ENCODE measurements at places on chromosomes 16 and 17.

GRCh38 chr16:48340054-48340453, 45.2 kb downstream of the SIAH1 start:
- DNase-seq: no peak

DNA sequence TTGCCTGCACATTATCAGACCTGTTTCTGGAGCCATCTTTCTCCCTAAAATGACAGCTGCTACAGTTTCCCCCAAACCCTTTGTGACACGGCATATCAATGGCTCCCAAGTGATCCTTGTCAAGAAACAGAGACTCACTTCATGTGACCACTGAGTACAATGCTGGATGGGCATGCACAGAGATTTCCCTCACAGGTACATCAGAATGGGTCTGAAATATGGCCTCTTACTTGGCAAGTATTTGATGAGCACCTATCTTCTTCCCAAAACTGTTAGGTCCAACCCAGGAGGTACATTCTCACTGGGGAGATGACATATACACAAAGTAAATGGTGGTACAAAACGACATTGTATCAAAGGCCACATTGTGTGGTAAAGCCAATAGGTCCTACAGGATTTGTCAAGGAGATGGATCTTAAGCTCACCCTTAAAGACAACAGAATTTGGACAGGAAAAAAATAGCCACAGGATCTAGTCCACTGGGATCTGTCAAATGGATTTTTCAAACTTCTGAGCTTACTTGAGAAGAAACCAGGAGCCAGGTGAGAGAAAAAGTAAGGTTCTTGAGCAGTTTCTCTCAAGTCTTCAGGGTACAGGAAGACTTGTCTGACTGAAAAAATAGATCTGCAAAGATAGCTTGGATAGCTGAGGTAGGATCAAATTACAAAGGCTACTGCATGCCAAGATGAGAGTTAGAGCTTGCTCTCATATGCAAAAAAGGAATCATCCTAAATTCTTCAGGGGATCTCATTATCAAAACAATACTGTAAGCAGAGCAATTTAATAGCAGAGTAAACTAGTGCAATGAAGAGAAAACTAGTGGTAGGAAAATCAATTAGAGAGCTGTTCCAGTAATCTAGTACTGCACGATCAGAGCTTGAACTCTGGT, 28.8 kb downstream of the RNF43 start:
- no peak for DNase-seq

GRCh38 chr16:26316683-26317464, 625.1 kb downstream of the HS3ST4 start:
- peak; percentile 27 for DNase-seq

DNA sequence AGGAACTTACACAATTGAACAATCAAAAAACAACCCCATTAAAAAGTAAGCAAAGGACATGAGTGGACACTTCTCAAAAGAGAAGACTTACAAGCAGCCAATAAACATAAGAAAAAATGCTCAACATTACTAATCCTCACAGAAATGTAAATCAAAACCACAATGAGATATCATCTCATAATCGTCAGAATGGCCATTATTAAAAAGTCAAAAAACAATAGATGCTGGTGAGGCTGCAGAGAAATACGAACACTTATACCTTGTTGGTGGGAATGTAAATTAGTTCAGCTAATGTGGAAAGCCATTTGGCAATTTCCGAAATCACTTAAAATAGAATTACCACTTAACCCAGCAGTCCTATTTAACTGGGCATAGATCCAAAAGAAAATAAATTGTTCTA, 301.9 kb upstream of the KCNJ16 start:
- no peak for DNase-seq

DNA sequence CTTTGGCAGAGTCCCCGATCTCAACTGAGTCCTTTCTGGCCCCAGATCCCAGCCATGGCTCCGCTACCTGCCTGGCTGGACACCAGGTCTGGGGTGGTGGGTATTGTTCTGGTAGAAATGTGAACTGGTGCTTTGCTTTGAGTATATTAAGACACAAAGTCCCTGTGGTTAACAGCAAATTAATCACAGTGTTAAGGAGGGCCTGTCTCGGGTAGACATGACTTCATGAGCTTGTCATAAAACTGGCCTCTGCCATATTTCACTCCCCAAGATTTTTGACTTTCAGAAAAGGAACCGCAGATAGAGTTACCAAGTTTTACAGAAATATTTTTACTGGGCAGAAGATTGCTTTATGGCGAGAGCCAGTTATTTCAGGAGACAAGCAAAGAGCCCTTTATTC, 19.5 kb downstream of the NKD1 start:
- no peak for DNase-seq

DNA sequence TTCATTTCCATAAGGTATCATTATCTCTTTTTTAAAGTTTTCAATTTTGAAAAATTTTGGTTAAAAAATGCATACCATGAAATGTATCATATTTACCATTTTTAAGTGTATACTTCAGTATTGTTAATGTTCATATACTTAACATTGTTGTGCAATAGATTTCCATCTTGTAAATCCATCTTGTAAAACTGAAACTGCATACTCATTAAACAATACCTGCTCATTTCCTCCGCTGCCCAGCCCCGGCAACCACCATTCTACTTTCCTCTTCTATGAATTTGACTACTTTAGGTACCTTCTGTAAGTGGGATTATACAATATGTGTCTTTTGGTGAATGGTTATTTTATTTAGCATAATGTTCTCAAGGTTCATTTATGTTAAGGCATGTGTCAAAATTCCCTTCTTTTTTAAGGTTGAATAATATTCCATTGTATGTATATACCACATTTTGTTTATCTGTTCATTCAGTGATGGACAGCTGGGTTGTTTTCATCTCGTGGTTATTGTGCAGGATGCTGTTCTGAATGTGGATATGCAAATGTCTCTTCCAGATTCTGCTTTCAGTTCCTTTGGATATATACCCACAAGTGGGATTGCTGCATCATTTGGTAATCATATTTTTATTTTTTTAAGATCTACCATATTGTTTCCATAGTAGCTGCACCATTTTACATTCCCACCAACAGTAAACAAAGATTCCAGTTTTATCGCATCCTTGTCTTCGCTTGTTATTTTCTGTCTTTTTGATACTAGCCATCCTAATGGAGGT, 6.7 kb downstream of the CCL2 start:
- DNase-seq: no peak

DNA sequence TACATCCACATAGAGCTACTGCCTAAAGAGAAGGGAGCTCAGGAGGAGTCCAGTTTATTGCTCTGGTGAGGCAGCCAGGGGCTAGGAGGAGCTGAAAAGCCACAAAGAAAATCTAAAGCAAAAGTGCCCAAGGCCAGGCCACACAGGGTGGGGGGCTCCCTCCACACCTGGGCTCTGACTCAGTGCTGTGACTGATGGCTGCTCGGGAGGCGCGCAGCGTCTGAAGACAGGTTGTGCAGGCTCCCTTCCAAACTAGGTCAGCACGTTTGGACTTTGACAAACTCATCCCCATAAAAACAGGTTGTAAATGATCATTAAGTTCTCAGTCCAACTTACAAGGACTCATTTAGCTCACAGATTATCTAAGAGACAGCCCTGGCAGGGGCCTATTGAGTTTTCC, 22.2 kb upstream of the LCMT1 start:
- DNase-seq: no peak

DNA sequence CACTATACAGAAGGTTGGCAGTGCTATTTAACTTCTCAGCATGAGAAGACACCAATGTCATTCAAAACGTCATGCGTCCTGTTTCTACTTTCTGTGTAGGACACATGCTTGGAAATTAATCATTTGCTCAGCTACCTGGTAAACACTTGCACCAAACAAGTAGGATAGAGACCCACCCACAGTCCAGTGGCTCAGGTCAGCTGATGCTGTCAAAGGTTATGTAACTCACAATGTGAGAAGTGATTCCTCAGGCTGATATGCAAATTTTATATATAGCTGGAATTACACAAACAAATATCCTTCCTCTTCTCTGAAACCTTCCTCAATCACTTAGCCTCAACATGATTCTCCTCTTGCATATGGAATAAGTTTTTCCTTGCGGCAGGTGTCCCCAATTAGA, 59.6 kb downstream of the ZZEF1 start:
- DNase-seq: no peak

GRCh38 chr16:54193665-54194333, 92.8 kb downstream of the IRX3 start:
- DNase-seq: peak; percentile 70

- DNase-seq: no peak
Observed at GRCh38 chr17:10798332-10798749, 5.6 kb downstream of the TMEM238L start.

- no peak for DNase-seq
Observed at GRCh38 chr16:87780385-87780989, 14.7 kb upstream of the KLHDC4 start.

DNA sequence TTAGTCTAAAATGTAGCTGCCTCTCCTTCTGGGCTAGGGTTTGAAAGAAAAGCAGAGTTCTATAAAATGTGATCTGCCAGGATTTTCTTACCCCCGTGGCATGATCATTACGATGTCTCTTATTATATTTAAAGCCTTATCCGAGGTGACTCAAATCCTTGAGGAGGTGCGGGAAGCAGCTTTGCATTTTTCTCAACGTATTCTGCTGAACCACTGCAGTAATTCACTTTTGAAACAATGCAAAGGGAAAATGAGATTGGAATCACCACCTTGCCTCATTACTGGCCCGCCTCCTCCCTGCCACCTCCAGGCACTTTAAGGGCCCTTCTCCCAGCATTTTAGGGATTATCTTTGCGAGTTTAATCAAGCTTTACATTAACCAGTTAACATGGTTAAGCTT, 9.7 kb upstream of the NOG start:
- no peak for DNase-seq

DNA sequence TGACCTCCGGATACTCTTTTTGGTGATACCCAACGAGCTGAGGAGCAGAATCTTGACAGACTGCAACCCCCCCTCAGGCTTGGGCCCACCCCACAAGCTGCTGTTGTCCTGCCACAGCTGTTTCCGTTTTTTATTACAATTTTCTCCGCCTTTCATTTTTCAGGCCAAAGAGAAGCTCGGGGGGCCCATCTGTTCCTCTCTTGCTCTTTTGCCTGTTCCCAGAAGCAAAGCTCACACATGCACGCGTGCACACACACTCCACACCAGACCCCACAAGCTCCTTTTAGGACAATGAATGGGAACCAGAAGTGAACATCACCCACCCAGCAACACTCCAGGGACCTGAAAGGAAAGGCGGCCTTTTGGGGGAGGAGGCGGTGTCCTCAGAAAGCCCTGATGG, 16.3 kb downstream of the SOX9 start:
- no peak for DNase-seq

- DNase-seq: no peak
Observed at GRCh38 chr17:4090898-4091297, 51.9 kb downstream of the ZZEF1 start.

GRCh38 chr16:17304106-17304490, 166.7 kb downstream of the XYLT1 start:
- DNase-seq: no peak

DNA sequence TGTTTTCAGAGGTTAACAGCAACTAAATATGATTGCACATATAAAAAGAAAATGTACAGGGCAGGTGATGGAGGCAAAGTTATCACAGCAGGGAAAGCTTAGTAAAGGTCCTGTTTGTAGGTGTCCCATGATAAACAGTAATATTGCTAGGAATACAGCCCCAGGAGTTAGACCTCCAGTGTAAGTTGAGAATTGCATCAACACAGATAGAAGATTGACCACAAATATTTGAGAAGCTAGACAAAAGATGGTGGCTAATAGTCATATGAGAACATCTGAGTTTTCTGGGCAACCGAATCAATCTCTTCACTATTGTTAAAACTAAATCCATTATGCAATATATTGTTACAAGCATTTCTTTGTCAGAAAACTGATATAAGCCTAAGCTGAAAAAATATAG, 152.6 kb downstream of the CDH11 start:
- DNase-seq: no peak

GRCh38 chr16:56247018-56247417, 55.7 kb downstream of the GNAO1 start:
- no peak for DNase-seq

- no peak for DNase-seq
Observed at GRCh38 chr17:34502426-34502825, 77.0 kb upstream of the TMEM132E start.

- DNase-seq: no peak
Observed at GRCh38 chr17:8375738-8376259, 705 bp downstream of the KRABD2 start.

GRCh38 chr16:55189224-55189623, 134.8 kb upstream of the IRX6 start:
- DNase-seq: no peak

- DNase-seq: no peak
Observed at GRCh38 chr16:84475643-84476240, 28.7 kb downstream of the MEAK7 start.

GRCh38 chr16:62079236-62079635, 43.0 kb upstream of the CDH8 start:
- DNase-seq: no peak

DNA sequence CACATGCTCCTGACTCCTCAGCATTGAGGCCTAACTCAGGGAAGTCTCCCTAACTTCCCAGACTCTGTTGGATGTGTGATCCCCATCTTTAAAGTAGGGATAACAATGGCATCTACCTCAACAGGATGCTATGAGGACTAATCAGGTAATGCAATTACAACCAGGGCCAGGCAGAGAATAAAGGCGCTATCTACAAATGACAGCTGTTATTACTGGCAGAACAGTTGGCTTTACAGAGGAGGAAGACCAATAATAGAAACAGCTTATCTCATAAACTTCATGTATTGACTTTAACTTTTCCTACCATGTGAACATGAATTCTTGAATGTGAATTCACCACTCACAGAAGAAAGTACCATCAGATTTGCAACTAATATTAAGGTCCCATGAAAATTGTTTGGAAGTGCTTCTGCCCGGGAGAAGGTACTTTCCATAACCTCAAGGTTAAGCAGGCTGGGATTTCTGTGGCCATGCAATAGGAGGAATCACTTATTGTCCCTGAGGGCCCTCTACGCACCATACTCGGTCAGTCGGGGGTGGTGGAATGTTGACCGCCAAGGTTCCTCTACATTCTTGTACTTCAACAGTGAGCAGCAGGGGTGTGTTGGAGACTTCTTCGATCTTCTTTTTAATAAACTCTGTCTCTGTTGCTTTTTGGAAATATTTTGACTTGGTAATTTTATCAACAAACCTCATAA, 22.6 kb upstream of the ERN1 start:
- no peak for DNase-seq

DNA sequence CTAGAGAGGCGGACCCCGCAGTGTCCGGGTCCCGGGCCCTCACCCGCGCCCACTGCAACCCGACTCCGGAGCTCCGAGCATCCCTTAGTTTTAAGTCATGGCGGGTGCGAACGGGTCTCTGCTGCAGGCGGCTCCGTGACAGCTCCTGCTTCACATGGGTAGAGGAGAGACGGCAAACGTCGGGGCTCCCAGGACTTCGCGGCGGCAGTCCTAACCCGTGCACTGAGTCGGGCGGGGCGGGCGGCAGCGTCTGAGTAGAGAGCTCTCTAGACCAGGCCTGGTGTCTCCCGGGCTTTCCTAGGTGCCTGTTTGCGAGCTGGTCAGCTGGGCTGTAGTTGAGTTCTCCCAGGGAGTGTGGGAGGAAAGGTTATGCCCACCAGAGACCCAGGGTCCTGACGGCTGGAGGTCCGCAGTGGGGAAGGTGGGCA, 345 bp downstream of the TSC2 start:
- DNase-seq: no peak
